Caki2 (cell line): ENCODE measurements at places on chromosomes 2 and 18. TPM values are rescaled to one million over a fixed set of nuclear protein-coding genes. Genes with fewer than 3 reads are reported as not detected.

DNA sequence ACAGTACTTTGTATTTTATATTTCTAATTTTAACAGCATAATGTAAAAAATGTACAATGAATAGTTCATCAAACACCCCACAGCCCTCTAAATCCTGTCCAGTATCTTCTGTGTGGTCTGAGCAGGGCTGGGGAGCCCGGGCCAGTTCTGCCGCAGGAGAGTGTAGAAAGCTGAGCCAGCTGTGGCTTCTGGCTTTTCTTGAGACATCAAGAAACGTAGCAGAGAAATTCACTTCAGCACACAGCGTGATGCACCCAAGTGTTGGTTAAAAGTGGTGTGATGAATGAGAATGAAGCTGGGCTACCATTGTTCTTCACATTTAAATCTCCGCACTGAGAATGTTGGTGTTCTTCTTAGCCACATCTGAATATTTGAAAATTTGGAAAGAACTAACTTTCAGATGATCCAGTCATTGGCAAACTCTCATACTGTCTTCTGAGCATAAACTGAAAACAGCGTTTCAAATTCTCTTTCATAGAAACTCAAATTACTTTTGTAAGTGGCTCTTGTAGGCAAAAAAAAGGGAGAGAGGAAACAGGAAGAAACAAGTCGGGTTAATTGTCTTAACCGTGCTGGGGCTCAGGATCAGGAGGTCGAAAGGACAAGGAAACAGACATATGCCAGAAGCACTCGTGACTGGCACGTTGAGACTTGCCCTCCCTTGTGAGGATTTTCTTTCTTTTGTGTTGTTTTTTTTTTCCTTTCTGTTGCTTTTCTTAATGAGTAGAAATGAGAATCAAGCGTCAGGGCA is 23.4 kb upstream of the TMEM87B start:
- peak; percentile 36 for DNase-seq

- DNase-seq = peak; percentile 87
These were observed 48.2 kb upstream of the CTAGE1 start for GRCh38 chr18:22465859-22466457.

The NLRC4 gene
- not detected in 2 replicates for total RNA-seq

The MAL gene
- 1.4 TPM in 1 of 2 replicates, not detected in the other for total RNA-seq

- DNase-seq = no peak
These were observed 56.6 kb downstream of the LCLAT1 start for GRCh38 chr2:30503695-30504052.

GRCh38 chr2:164882276-164882675 is 40.7 kb upstream of the COBLL1 start:
- no peak for DNase-seq

DNA sequence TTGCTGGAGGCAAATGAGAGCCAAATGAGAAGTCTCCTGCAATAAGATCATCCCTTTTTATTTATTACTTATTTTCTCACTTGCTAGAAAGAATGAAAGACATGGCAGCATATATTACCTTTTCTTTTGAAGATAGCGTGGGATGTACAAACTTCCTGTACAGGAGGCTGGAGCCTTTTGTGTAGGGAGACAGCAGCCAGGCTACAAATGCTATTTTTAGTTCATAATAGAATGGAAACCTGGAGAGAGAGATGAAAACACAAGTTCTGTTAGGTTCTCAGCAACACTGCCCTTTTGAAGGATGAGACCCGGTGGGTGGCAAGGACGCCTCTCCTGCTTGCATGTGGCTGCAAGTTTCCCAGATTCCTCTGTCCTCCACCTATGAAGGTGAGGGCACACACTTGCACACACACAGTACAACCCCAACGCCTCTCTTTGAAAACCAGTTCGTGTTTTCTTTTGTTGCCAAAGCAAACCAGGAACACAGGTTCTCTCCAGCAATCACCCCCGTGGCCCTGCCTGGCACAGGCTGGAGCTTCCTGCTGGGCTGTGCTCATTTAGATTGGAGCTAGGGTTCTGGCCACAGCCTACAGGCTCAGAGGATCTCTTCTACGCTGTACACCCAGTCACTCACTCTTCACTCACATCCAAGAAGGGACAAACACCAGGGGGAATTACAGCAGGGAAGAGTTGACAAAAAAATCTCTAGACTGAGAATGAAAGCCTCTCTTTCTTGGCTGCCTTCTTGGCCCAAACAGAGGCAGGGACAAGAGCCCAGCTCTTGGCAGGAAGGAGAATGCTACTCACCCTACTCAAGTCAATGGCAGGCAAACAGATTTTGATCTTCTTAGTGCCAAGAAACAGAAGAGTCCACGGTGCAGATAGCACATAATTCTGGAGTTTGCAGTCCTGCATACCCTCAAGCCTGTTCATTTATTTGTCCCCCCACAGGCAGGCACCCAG is 55.6 kb downstream of the MRPL35 start:
- DNase-seq = no peak

The ANKRD30BL gene
- total RNA-seq = not detected in 2 replicates
